Esophagus mucosa (tissue), 1 donor: ENCODE measurements at places on chromosomes 5 and 9. TPM values are rescaled to one million over a fixed set of nuclear protein-coding genes. Genes with fewer than 3 reads are reported as not detected.

Gene IL4
- not detected for total RNA-seq

Gene SLC45A2
- not detected for total RNA-seq

Gene GABRP
- total RNA-seq: 6.4 TPM

Gene IL11RA
- total RNA-seq: 4.0 TPM

Gene PRR16
- 0.44 TPM for total RNA-seq

Gene FLT4
- 1.9 TPM for total RNA-seq

Gene SLC6A19
- not detected for total RNA-seq

GRCh38 chr9:69427286-69427685 is 102.3 kb downstream of the ENTREP1 start:
- ATAC-seq: no peak

DNA sequence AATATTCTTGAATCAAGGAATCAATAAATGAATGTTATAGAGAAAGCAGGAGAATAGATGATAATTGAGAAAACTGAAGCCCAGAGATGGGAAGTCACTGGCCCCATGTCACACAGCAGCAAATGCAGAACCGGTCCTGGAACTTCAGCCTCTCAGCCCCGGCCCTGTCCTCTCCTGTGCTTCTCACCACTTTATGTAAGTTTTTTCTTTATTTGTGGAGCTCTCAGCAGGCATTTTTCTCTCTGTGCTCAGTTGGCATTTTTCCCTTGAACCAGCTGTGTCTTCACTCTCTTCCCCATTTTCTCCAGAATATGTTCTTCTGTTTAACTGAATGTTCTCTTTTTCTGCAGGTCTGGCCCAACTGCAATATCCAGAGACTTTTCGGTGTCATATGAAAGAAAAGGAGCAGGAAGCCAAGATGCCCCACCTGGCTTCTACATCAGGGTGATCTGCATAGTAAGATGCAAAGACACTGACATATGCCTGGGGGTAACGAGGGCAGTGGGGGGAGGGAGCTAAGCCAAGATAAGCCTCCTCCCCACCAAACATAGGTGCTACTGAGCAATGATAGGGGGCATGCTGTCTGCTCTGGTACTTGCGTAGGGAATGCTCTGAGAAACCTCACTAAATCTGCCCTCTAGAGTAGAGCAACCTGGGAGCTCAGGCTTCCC is 12.8 kb upstream of the LCP2 start:
- ATAC-seq: no peak

GRCh38 chr5:117456866-117457470 is 882.3 kb upstream of the SEMA6A start:
- no peak for ATAC-seq

- ATAC-seq: no peak
These were observed 18.7 kb downstream of the CPLX2 start for GRCh38 chr5:175889910-175890684.

GRCh38 chr9:134526584-134527477 is 114.8 kb upstream of the COL5A1 start:
- no peak for ATAC-seq

DNA sequence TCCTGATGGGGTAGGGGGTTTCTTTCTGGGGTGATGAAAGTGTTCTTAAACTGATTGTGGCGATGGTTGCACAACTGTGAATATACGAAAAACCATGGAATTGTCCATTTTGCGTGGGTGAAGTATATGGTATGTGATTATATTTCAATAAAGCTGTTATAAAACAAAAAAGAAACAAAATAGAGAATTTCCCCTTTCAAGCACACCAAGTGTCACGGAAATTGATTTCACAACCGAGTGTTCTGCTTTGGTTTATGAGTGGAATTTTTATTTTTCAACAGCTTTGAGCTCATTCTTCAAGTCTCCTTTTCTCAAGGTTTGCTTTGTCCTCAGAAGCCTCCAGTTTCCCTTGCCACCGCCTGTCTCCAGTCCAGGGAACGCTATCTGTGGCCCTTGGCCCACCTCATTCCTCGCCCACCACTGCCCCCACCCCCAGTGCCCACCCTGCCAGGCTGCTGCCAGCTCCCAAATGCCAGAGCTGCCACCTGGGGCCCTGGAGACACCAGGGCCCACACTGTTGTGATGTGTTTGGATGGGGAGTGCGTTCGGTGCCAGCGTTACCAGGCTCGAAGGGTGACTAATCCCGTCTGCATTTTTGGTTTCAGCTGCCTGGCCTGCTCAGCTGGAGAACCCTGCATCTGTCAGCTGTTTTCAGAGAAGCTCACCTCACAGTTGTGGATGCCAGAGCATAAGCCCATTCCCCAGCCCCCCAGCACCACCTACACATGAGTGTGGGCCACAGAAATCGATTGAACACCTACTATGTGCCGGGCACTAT is 30.4 kb downstream of the DUSP1 start:
- peak; percentile 78 for ATAC-seq

DNA sequence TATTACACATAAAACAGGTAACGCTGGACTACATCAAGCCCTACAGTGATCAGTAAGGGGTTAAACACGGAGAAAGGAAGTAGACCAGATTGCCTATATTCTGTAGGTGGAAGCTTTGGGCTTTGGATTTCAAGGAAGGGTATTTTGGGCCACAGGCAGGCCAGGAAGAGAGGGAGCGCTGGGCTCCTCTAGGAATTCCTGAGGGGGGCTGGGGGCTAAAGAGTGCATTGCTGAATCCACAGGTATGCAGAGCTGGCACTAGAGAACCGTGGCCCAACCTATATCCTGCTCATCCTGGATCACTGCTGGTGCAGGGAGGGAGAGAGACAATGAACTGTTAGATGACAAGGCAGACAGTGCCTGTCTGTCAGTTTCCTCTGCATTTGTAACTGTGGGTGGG is 367.1 kb downstream of the CSNK1G3 start:
- ATAC-seq: no peak

DNA sequence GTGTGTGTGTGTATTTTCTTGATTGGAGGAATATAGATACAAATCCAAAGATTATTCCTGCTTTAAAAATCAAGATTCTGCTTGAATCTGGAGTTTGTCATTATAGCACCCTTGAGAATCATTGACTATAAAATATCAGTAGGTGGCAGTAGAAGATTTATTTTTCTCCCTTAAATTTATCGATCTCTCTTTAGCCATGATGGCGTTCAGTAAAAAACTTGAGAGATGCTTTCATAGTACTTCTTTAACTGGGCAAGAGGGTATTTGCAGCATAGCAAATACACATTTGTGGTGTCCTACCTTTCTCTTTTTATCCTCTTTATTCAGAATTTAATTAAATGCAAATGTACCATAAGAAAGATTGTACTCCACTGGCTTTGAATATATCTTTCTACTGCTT is 307.7 kb downstream of the ADGRV1 start:
- ATAC-seq: no peak

DNA sequence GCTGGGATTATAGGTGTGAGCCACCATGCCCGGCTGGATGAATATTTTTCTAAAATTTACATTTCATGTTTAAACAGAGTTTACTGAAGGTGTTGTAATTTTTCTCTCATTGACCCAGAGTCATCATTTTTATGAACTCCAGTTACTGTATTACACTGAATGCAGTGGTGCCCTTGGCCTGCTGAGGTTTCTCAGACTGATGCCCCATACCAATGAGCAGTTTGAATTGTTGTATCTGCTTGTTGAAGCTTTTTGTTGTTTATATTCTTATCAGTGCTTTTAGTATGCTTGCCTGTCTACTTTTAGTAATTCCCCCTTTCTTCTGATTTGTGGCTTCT is 29.9 kb downstream of the NFX1 start:
- peak; percentile 30 for ATAC-seq

GRCh38 chr9:129145841-129146292 is 32.2 kb downstream of the IER5L start:
- no peak for ATAC-seq

DNA sequence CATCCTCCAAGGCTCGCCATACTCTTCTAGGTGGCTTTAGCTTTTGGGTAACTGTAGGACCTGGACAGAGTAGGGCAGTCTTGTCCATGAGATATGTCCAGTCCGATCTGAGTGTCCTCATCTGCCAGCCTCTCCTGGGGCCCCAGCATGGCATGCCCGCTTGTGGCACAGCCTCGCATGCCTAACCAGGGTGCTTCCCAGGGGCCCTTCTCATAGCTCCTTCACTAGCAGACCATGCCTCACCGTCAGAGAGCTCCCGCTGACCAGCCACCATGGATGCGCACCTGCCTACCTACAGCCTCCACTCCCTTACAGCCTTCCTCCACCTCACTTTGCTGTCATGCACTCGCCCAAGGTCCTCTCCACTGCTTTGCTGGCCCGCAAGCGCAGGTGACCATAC is 60.6 kb upstream of the FNIP1 start:
- ATAC-seq: no peak

DNA sequence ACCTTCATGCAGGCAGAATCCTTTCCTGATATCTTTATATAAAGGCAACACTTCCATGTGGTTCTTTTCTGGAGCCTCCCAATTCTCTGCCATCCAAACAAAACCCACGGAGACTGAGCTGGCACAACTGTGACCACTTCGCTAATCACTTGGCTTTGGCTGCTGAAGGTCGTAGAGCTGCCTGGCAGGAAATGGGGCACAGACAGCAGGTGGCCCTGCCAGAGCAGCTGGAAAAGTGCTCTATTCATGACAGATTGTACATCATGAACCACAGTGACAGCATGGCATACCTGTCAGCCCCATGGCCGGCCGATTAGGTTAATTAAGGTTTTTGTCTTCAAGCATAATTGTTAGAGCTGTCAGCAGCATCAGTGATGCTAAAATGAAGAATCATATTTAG is 141.9 kb upstream of the ANKRD55 start:
- ATAC-seq: no peak

DNA sequence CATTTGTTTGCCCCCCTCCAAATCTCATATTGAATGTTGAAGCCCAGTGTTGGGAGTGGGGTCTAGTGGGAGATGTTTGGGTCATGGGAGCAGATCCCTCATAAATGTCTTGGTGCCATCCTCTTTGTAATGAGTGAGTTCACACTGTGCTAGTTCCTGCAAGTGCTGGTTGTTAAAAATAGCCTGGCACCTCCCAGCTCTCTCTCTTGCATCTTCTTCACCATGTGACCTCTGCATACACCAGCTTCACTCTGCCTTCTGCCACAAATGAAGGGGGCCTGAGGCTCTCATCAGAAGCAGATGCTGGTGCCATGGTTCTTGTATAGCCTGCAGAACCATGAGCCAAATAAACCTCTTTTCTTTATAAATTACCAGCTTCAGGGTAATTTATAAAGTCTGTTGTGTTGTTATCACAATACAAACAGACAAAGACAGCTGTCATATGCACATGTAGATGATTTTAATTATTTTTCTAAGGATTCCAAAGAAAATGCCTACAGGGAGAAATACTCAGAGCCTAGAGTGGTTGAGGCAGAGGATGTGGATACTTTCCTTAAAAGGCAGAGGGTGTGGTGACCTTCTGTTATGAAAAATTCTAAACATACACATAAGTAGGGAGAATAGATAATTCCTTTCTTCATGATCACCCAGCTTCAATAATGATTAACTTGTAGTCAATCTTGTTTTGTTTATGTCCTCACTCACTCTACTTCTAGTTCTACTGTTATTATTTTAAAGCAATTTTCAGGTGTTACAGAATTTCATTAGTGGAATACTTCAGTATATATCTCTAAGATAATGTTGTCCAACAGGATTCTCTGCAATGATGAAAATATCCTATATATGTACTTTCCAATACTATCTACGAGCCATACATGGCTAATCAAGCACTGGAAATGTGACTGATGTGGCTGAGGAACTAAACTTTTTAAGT is 75.1 kb upstream of the RANBP6 start:
- no peak for ATAC-seq

DNA sequence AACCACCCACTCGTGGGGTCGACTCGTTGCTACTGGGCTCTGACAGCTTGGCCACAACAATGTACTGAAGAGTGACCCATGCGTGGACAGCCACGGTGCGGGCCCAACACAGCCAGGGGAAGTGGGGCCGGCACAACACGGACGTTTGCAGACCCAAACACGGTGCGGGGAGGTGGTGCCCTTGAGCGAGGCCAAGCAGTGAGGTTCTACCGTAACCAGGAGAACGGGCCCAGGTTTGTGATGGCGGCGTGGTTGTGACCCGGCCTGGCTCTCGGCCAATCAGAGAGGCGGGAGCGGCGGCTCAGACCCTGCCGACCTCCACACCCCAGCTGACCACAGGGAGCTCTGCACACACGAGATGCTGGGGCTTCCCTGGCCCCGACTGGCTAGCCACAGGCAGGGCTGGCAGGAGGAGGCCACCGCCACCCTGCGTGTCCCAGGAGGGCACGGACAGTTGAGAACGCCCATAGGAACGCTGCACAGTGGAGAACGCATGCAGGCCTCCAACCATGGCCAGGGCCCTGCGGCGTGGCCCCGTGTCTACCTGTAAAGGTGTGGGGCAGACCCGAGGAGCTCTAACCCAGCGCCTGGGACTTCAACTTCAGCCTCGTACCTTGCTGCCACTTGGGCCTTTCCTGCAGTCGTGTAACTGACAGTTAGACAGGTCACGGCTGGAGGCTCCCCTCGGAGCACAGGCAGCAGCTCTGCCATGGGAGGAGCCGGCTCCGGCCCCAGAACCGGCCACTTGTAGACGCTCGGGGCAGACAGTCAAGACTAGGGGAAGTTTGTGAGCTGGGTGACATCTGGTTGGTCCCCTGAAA is 13.7 kb downstream of the BRD3 start:
- ATAC-seq: no peak

- no peak for ATAC-seq
These were observed 137.0 kb downstream of the MRPL36 start for GRCh38 chr5:1662559-1663085.

DNA sequence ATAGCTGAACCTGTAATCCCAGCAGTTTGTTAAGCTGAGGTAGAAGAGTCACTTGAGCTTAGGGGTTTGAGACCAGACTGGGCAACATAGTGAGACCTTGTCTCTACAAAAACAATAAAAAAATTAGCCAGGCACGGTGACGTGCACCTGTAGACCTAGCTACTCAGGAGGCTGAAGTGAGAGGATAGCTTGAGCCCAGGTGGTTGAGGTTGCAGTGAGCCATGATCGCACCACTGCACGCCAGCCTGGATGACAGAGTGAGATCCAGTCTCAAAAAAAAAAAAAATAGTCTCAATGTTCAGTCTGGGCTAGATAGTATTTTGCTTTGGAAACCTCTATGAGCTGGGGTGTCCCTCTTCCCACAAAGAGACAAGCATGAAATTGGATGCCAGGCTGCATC is 51.9 kb upstream of the IQGAP2 start:
- no peak for ATAC-seq
